ENCODE measurements at places on chromosomes 2 and 18.

GRCh38 chr2:562391-563364 is 114.5 kb downstream of the TMEM18 start:
- DNase-seq, result no peak

- no peak for DNase-seq
Observed at GRCh38 chr18:69897397-69898108, 50.1 kb downstream of the CD226 start.

DNA sequence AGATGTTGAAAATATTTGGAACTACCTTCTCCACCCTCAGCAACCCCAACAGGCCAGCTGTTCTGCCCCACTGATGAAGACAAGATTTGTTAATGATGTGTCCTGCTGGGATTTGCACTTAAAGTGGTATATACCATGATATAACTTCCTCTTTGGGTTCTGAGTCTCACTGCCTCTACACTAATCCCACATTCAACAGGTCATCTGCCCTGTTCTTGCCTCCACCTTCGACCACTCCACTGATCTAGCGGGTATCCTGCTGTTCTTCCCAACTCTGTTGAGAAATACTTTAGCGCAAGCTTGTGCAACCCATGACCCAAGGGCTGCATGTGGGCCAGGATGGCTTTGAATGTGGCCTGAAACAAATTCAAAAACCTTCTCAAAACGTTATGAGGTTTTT is 72.7 kb downstream of the LRP1B start:
- no peak for DNase-seq

- no peak for DNase-seq
Observed at GRCh38 chr2:85777441-85777861, 23.7 kb downstream of the ATOH8 start.

DNA sequence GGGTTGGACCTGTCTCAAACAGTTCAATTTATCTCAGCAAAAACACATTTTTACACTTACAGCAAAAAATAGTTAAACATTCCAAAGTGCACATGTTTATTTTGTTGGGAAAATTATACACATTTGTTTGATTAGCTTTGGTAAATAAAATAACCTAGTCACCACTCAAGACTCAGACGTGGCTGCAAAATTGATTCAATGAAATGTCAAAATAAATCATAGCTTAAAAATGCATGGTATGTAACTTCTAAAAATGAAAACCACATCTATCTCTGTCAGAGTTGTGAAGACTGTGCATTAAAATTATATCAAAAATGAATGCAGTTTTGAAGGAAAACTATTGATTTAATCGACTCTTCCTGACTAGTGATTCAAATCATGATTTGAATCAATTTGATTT is 56.7 kb downstream of the GALNT14 start:
- no peak for DNase-seq

- DNase-seq, result no peak
Observed at GRCh38 chr2:75464348-75464946, 96.3 kb downstream of the EVA1A start.

GRCh38 chr2:204886713-204887112 is 341.4 kb downstream of the PARD3B start:
- DNase-seq, result no peak

DNA sequence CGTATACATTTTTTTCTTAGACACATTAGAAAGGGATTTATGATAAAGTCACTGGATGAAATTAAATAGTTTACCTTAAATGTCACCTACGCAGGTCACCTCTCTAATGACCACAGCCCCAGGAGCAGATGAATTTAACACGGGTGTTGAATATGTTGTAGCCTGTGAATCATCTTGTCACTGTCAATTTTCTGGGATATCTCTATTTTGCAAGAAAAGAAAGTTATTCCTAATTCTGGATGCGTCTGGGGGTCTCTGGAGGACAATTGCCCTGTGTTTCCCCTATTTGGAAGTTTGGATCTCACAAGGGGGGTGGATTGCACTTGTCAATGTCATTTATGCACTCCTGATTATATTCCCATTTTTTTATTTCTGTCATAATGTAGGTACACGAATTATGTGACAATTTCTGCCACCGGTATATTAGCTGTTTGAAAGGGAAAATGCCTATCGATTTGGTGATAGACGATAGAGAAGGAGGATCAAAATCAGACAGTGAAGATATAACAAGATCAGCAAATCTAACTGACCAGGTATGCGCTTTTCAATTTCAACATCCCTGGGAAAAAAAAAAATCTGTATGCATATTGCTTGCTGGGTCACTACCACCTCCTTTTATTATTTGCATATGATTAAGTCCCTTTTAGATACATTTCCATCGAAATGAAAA is 7.7 kb downstream of the MEIS1 start:
- no peak for DNase-seq

GRCh38 chr18:78838183-78838582 is 141.4 kb upstream of the SALL3 start:
- no peak for DNase-seq

GRCh38 chr2:109081374-109081773 is 47.6 kb upstream of the SH3RF3 start:
- no peak for DNase-seq

GRCh38 chr2:105796791-105797190 is 52.1 kb downstream of the NCK2 start:
- no peak for DNase-seq

DNA sequence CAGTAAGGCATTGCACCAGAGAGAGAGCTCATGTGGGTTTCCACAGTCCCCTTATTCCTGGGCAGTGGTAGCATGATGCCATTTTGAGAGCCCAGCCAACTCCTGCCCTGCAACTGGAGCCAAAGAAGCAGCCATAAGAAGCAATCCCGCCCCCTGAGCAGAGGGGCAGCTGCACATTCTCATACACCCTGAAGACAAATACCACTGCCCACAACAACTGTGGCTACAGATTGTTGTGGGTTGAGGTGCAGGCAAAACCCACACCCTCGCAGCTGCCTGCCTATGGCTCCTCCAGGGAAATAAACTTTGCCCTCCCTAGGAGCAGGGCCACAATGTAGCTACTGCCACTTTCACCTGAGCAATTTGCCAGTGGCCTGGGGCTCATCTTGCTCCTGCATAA is 219.4 kb upstream of the NRXN1 start:
- no peak for DNase-seq

DNA sequence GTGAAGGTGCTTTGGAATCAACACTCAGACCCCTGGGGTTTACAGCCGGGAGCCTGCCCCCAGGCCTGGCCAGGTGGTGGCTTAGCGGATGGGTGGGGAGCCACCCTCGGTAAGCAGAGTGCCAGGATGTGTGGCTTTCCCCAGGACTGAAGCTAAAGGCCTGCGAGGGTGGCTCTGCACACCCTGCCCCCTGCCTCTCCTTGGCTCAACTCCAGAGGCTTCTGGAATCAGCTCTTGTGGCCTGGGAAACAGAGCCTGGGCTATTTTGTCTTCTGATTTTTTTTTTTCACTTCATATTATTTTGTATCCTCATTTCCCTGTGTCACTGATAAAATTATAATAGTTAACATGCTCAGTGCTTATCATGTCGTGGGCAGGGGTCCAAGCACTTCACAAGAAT is 79.8 kb downstream of the RHOB start:
- no peak for DNase-seq

- DNase-seq, result no peak
Observed at GRCh38 chr2:239879423-239880084, 145.6 kb downstream of the NDUFA10 start.

GRCh38 chr2:167572883-167573619 is 674.3 kb downstream of the STK39 start:
- DNase-seq, result no peak

DNA sequence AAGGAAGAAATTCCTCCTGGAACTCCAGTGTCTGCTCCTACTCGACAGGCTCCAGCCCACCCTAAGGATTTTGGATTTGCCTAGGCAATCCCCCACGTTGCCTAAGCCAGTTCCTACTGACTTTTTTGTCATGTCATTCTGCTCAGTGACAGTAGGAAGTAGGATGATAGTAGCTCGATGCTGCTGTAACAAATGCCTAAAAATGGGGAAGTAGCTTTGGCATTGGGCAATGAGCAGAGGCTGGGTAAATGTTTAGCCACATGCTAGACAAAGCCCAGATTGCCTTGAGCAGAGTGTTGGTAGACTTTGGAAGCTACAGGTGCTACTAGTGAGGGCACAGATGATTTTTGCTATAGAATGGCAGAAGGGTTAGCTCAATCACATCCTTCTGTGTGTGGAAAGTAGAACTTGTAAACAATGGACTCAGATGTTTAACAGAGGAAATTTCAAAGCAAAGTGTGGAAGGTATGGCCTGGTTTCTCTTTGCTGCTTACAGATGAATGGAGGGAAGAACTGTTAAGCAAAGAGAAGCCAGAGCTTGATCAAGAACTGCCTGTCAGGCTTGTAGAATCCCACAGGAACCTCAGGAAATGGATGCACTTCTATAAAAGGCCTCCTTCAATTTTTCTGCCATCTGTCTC is 154.8 kb downstream of the RNF144A start:
- DNase-seq, result no peak

- DNase-seq, result no peak
Observed at GRCh38 chr2:43058726-43059110, 167.7 kb downstream of the ZFP36L2 start.

DNA sequence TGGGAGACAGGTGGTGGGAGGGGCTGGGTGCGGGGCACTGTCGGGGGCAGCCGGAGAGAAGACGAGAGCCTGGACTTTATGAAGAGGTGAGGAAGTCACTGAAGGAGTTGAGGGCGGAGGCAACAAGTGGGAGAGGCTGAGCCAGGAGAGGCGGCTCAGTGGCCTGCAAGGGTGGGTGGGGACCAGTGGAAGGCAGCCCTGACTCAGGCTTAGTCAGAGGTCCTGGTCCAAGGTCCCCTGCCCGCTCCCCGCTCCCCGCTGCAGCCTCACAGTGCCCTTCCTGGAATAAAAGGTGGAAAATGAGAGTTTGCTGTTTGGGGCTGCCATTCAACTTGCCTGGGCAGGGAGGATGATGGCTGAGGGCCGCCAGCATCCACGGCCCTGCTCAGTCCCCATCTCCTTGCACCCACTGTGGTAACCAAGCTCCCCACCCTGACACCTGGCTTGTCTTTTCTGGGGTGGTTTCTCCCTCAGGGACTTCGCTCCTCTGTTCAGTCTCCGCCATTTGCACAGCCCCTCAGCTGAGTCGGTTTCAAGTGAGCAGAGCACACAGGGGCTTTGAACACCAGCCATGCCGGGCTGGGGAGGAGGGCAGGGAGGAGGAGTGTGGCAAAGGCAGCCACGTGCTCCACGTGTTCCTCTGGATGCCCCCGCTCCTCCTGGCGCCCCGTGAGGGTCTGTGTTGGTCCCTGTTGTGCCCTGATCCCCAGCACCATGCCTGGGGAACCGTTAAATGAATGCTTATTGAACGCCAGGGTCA is 13.7 kb upstream of the RALB start:
- DNase-seq, result no peak

- DNase-seq, result no peak
Observed at GRCh38 chr18:55893948-55894347, 306.0 kb upstream of the TCF4 start.

GRCh38 chr2:1709946-1710560 is 34.3 kb downstream of the PXDN start:
- no peak for DNase-seq

DNA sequence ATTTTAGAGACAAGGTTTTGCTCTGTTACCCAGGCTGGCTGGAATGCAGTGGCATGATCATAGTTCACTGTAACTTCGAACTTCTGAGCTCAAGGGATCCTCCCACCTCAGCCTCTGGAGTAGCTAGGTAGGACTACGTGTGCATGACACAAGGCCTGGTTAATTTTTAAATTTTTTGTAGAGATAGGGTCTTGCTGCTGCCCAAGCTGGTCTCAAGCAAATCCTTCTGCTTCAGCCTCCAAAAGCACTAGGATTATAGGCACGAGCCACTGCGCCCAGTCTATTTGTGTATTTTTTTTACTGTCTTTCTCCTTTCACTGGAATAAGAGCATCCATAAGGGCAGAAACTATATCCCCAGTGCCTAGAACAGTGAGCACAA is 89.3 kb downstream of the PLEKHM3 start:
- DNase-seq, result no peak

DNA sequence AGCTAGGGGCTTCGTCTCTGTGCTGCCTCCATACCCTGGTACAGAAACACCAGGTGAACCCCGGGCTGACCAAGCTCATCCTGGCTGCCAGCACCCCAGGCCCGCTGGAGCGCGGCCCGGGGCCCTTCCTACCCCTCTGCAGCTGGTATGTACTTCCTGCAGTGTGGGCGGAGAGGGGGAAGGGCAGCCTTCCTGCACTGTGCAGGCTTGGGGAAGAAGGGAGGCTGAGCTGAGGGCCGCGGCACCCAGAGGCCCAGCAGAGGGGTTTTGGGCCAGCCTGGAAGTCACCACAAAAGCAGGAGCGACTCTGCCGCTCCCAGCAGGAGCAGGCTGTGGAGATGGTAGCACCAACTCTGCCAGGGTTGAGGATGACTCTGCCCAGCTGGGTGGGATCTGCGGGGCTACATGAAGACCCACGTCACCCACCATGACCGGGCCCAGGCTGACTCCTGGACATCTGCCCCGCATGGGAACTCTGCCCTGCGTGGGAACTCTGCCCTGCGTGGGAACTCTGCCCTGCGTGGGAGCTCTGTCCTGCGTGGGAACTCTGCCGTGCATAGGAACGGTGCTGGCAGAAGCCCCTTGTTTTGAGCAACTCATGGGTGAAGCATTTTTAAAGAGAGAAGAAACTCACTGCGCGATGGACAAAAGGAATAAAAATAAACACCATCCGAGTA is 273.3 kb downstream of the NDUFA10 start:
- peak; percentile 32 for DNase-seq

GRCh38 chr2:159154366-159154765 is 132.1 kb downstream of the WDSUB1 start:
- DNase-seq, result no peak

DNA sequence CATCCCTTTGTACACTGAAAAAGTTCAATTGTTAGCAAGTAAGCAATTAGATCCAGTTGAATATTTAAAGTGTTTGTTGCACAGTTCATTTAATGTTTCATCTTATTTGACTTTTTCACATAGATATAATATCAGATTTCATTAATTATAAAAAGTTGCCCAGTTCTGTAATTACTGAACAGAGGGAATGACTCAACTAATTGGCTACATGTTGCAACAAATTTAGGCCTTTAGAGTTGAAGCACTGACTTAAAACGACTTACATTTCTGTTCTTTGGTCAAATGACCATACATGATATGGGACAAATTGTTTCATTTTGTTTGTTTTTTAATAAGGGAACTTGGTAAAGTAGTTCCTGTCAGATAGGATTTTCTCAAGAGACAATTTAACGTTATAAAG is 68.5 kb upstream of the FAM117B start:
- DNase-seq, result no peak

GRCh38 chr2:120761911-120762310 is 26.2 kb downstream of the GLI2 start:
- no peak for DNase-seq

GRCh38 chr2:149329068-149329467 is 1.3 kb upstream of the LYPD6 start:
- no peak for DNase-seq
